ENCODE measurements at places on chromosomes 7 and 10.

DNA sequence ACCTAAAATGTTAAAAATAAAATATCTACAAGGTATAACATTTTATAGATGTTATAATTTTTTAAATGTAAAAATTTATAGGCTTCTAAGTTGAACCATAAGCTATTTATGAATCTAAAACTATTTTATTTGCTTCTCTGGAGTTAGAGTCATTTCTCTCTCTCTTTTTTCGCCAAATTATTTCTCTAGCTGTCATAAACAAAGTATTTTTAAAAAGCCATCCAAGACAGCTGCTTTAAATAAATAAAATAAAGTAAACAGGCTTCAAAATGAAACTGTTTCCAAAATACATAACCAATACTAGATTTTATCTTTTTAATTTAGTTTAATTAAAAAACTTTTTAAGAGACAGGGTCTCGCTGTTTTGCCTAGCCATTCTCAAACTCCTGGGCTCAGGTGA is 12.4 kb upstream of the IL15RA start:
- no peak for DNase-seq

GRCh38 chr7:148872188-148872587 is 11.9 kb downstream of the EZH2 start:
- DNase-seq: no peak

- DNase-seq: no peak
These were observed 43.4 kb upstream of the AGBL3 start for GRCh38 chr7:134942690-134943466.

- DNase-seq: no peak
These were observed 3.0 kb downstream of the KMT2E start for GRCh38 chr7:105016709-105017656.

DNA sequence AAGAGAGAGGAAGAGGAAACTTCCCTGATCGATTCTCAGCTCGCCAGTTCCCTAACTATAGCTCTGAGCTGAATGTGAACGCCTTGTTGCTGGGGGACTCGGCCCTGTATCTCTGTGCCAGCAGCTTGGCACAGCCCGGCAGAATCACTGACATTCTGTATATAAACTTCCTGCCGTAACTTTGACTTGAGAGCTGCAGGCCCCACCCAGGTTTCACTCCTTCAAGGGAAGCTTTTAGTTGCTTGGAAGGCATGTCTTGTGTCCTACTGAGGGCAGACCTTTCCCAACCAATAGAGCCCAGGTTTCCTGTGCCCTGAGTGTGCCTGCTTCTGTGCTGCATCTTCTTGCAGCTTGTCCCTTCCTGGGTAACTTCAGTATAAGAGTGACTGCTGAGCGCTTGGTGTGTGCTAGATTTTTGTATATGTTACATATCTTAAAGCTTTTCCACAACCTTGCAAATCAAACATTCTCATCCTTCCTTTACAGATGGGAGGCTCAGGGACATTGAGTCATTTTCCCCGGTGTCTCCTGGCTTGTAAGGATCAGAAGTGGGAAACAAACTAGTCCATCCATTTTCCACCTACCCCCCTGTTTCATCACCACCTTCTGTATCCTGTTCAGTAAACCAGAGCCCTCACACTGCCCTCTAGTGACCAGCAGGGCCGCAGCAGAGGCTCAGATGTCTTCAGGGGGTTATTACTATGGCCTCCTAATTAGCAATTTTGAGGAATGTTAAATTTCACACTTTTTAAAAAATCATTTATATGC is 225.2 kb upstream of the PRSS58 start:
- DNase-seq: no peak

- DNase-seq: no peak
These were observed 79.7 kb downstream of the RGS10 start for GRCh38 chr10:119462773-119463172.

DNA sequence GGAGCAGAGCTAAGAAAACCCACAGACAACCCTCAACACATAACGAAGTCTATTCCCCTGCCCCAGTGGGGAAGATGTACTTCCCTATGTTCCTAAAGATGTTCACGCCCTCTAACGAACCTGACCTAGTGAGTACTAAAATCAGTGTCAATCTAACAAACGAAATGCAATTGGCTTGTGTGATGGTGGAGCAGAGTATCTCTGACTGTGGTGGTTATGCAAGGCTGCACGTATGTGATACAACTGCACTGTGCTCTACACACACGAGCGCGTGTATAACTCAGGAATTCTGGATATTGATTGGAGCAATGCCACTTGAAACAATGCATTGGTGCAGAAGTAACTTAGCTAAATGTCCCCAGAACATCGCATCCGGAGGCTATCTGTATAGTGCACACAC is 1.3 kb downstream of the ANKRD16 start:
- DNase-seq: no peak

GRCh38 chr7:81803267-81803666 is 33.4 kb upstream of the HGF start:
- DNase-seq: no peak

DNA sequence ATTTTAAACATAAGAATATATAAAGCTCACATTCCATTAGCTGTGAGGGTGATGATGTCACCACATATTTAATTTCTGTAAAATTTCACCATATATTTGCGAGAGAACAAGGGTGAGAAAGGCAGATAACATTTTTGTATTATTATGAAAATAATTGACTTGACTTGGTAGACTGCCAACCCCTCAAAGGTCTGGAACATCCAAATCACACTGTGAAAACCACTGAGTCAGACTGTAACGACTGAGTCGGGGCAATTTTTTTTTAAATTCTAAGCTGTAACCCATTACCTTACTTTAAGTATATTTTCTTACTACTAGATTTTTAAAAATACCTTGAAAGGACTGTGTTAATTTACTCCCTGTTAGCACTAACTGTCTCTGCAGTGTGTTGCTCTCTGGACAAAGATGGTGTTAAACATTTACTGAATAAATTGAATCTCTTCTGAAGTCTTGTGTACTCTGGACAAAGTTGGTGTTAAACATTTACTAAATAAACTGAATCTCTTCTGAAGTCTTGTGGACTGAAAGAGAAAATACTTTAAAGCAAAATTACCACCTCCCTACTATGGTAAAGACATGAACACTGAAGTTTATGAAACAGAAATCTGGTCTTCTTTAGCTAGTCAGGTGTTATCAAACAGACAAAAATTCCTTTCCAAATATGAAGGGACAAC is 14.1 kb downstream of the PDZD8 start:
- DNase-seq: no peak

GRCh38 chr10:93876381-93876780 is 17.4 kb upstream of the SLC35G1 start:
- DNase-seq: no peak

- no peak for DNase-seq
These were observed 28.5 kb upstream of the CSGALNACT2 start for GRCh38 chr10:43109671-43110249.

GRCh38 chr10:17430647-17431355 is 23.6 kb downstream of the ST8SIA6 start:
- DNase-seq: no peak

DNA sequence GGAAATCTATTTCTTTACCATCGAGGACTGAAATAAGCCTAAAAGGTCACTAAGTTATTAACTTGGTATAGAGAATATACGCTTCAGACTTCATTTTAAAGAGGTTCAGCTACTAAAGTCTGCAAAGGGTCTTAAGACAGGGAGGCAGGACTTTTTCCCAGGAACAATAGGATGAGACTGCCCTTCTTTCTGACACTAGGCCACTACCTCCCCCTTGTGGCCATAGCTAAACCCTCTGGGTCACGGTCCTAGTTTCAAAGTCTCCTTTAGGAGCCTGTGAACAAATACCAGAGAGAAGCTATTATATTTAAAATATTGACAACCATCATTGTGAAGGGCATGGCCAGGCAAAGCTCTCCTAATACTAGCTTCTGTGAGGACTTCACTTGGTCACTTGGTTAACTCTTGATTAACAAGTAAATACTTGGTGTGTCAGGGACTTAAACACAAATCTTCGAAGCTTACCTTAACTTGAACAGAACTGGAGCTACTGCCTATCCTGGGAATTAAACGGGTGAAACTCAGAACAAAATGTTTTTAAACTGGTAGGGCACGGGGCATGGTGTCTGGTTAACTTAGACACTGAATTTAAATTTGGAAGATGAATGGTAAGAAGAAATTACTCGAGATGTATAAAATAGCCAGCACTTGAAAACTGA is 75.6 kb downstream of the CCDC6 start:
- no peak for DNase-seq

- no peak for DNase-seq
These were observed 421 bp downstream of the SMURF1 start for GRCh38 chr7:99143521-99143852.

GRCh38 chr10:16856567-16856966 is 39.3 kb upstream of the RSU1 start:
- DNase-seq: no peak

DNA sequence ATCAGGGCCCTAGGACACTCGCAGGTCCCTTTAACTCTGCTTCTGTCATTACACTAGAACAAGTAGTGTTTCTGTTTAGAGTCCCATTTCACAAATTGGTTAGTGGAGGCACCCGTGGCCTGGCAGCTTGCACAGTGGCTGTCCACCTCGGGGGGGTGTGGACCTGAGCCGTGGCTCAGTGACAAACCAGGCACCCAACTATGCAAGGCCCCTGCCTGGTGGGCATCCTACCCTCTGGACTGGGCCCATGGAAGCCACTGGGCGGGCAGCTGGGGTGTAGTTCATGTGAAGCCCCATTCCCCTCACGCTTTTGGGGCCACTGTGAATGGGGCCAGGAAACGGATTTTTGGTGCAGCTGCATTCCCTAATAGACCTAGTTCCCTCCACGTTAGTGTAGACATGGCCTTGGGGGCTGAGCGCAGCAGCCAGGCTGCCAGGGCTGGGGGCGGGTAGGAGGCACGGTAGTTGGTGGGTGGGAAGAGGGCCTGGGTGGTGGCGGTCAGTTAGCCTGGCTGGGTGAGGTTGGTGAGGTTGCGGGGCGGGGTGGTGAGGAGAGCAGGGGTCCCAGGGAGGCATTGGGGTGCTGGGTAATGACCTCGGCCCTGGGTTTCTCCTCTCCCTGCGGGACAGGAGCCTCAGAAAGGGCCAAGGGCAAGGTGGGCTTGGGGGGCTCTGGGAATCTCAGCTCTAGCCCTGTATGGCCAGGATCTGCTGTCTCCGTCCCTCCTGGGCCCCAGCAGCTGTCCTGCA is 18.7 kb downstream of the ZNF316 start:
- no peak for DNase-seq

DNA sequence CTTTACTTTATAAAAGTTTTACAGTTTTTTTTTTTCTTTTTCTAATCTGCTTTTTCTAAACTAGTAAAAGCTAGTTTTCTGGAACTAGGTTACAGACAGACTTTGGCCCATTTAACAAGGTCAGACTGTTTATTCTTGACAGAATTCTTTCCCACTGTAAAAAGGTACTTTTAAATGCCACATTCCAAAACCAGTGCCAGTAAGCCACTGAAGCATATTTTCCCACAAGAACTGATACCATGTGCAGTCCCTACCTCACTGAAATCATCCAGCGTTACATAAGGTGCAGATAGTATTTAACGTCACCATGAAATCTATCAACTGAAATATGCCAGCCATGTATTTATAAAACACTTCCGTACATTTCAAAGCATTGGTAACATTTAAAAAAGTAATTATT is 121.6 kb downstream of the CDK6 start:
- DNase-seq: no peak

DNA sequence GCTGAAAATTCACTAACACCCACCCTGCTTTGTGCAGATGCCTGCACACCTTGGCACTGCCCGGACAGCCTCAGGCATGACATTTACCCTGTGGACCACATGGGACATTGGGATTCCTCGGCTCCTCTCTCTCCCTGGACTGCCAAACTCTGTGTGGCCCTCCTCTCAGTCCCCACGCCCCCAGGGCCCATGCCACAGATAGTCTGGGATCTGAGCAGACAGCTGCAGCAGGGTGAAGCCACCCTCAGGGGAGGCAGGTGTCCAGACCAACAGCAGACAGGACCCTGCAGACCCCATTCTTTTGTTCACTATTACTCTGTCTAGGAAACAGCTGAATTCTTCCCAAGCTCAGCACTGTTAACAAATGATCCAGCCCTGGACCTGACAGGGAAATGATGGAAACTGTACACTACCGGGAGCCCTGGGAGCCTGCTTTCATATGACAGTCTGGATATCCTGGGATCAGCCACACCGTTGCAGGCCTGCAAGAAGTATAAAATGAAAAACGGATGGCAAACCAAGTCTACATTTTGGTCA is 83.4 kb downstream of the VOPP1 start:
- no peak for DNase-seq

Measured in stimulated activated CD8-positive, alpha-beta memory T cell treated with anti-CD3 and anti-CD28 coated beads, Interleukin-15, amount 100 ng/mL, for 4 hours (primary cell).